Uterus (tissue), 4 donors: ENCODE measurements at places on chromosomes 2 and 18. TPM values are rescaled to one million over a fixed set of nuclear protein-coding genes. Genes with fewer than 3 reads are reported as not detected.

- DNase-seq: no peak
Observed at GRCh38 chr2:241048149-241048948, 49.9 kb downstream of the SNED1 start.

GRCh38 chr2:167406558-167406957 is 518.3 kb downstream of the XIRP2 start:
- no peak for DNase-seq

DNA sequence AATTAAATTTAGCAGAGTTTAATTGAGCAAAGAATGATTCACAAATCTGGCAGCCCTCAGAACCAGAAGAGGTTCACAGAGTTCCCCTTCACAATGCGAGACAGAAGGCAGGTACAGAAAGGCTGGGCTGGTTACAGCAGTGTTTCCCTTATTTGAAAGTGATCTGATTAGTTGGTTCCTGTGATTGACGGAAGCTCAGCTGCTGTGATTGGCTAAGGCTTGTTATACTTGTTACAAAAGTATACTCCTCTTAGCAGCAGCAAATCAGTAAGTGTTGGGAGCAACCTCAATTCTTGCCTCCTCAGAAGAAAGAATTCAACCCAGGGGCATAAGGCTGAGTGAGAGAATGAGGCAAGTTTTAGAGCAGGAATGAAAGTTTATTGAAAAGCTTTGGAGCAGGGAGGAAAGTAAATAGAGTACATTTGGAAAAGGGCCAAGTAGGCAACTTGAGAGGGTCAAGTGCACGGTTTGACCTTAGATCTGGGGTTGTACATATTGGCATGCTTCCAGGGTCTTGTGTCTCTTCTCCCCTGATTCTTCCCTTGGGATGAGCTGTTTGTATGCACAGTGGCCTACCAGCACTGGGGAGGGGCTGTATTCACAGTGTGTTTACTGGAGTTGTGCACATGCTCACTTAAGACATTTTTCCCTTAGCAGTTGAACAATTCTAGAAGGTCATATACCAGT is 431.8 kb upstream of the RAB12 start:
- DNase-seq: no peak

GRCh38 chr2:187577310-187577709 is 23.1 kb upstream of the TFPI start:
- DNase-seq: no peak

PIK3C3 gene
- 99.3 TPM for total RNA-seq

GLI2 gene
- total RNA-seq: 22.2 TPM
